ENCODE measurements at places on chromosomes 12 and 14.

- no peak for DNase-seq
Observed at GRCh38 chr14:68135566-68135965, 316.0 kb downstream of the RAD51B start.

DNA sequence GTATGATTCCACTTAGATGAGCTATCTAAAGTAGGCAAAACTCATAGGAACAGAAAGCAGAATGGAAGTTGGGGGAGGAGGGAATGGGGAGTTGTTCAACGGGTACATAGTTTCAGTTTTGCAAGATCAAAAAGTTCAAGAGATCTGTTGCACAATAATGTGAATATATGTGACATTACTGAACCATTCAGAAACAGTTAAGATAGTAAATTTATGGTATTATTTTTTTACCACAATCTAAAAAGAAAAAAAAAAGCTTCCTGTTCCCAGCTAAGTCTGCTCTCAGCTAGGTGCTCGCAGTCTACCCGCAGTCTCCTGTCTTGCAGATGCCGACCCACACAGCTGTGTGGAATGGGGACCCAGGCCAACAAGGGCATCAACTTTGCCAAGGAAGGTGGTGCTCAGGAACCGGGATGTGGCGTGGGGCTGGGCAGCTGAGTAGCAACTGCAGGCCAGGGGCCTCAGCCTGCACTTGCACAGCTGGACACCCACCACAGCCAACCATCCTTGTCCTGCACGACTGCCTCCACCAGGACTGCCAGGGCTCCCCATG lies 15.3 kb upstream of the ANO6 start:
- no peak for DNase-seq

GRCh38 chr14:34997762-34998161 lies 15.0 kb downstream of the SRP54 start:
- DNase-seq, result no peak

- DNase-seq, result peak; percentile 12
Observed at GRCh38 chr12:9364224-9365176, 156.3 kb upstream of the PZP start.

DNA sequence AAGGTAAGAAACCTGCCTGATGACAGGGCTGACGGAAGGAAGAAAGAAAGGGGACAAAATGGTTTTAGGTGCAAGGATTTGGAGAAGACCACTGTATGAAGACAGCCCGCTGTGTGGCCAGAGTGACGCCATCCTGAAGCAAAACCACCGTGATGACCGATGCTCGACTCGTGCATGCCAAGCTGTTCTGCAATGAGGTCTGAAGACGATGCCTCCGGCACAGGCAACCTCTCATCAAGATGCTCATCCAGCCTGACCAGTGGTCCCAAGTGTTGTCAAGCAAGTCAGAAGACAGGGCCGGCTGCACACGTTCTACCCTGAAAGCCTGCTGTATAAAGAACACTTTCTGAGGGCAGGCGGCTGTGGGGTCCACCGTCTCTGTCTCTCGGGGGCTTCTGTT lies 34.8 kb downstream of the STX2 start:
- DNase-seq, result no peak
